ENCODE measurements at places on chromosomes 3 and 15. TPM values are rescaled to one million over a fixed set of nuclear protein-coding genes. Genes with fewer than 3 reads are reported as not detected.

- H3K36me3 ChIP-seq, result no peaks in the 10 kb centered on the region
- no peak overlapping the region for H3K4me3 ChIP-seq
- H3K27me3 ChIP-seq, result no peaks in the 10 kb centered on the region
- no peaks in the 10 kb centered on the region for H3K4me1 ChIP-seq
- DNase-seq, result no peak
These were observed 387.6 kb downstream of the ROBO2 start for GRCh38 chr3:77427528-77427927.

- H3K4me1 ChIP-seq, result no peaks in the 10 kb centered on the region
- no peaks in the 10 kb centered on the region for H3K27me3 ChIP-seq
- no peak for DNase-seq
- no peak overlapping the region for H3K4me3 ChIP-seq
These were observed 22.5 kb upstream of the TM4SF4 start for GRCh38 chr3:149452036-149452435.

DNA sequence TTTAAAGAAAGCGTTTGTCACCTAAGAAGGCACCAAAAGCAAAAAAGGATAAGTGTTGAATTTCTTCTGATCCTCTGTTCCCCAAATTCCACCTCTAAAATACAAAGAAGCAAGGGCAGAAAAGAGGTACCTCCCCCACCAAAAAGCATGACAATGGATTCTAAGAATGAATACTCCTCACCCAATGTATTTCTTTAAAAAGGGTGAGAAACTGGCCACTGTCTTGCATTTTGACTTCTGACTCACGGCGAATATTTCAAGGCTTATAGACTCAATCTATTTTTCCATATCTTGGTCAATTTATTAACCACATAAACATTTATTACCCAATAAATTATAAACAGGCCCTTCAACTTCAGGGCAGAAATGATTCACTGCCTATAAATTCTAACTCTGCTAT, 131.1 kb downstream of the NR1I2 start:
- no peaks in the 10 kb centered on the region for H3K27me3 ChIP-seq
- no peak overlapping the region for H3K4me3 ChIP-seq
- H3K27ac ChIP-seq, result no peak overlapping the region

DNA sequence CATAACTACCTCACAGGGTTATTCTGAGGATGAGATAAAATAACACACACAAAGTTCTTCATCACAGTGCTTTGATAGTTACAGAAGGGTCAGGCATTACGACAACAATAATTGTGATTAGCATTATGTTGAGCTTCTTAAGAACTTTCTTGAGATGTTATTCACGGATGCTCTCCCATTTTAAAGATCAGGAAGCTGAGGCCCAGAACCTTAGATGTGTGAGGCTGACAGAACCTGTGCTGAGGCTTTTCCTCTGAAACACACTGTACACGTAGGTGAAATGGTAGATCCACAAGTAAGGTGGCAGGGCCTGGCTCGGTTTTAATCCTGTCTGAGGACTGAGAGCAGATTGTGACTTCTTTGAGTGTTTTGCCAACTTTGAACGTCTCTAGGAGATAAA, 211.2 kb upstream of the BHLHE40 start:
- no peak for DNase-seq
- no peak overlapping the region for H3K27ac ChIP-seq
- peaks cover 5% of the 10 kb centered on the region for H3K4me1 ChIP-seq
- no peaks in the 10 kb centered on the region for H3K36me3 ChIP-seq
- H3K27me3 ChIP-seq, result no peaks in the 10 kb centered on the region
- H3K4me3 ChIP-seq, result no peak overlapping the region

Gene CCR9
- total RNA-seq, result 0.14 TPM

Gene RARRES1
- 60.4 TPM for total RNA-seq

DNA sequence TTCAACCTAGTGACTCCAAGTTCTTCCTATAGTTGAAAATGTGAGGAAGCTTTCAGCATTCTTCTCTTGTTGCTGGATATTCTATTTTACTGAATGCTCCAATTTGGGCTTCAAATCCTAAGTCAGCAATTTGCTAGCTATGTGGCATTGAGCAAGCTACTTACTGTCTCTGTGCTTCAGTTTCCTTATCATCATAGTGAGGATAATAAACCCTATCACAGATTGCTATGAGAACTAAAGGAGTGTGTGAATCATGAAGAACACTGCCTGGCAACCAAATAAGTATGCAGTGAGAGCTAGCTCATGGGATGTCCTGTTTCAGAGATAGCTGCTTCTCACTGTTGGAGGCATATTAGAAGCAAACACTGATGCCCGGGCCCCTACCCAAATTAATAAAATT, 163.8 kb upstream of the CDIN1 start:
- H3K27ac ChIP-seq, result no peak overlapping the region
- no peak overlapping the region for H3K4me3 ChIP-seq
- H3K27me3 ChIP-seq, result no peaks in the 10 kb centered on the region
- DNase-seq, result no peak

DNA sequence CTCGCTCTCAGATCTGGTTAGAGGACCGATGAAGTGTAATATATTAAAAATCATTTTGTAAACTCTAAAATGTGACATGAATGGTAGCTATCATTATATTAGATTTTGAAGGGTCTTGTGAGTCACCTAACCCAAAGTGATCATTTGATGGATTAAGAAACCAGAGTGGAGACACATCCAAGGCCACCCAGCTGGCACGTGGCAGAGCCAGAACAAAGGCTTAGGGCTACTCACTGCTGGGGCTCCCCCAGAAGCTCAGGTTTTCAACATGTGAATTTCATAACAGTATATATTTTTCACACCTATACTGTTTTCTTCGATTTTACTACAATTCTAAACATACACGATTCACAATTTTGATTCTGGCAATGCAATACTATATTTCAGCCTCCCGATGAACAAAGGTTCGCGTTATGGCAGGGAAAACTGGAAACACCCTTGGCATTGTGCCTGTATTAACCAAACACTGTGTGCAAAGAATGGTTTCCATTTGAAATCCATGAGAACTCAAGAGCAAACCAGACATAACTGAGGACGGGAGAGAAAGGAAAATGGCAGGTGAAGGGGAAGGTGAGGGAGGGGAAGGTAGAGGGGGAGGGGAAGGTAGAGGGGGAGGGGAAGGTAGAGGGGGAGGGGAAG, 88.9 kb downstream of the ADAMTS17 start:
- H3K36me3 ChIP-seq, result no peaks in the 10 kb centered on the region
- no peak for DNase-seq

Gene GP5
- not detected for total RNA-seq

Gene RASGRP1
- total RNA-seq, result not detected
